ENCODE measurements at places on chromosomes 16 and 17. TPM values are rescaled to one million over a fixed set of nuclear protein-coding genes. Genes with fewer than 3 reads are reported as not detected.

Gene TEKT5
- total RNA-seq, result not detected

Gene ABCC11
- total RNA-seq, result not detected

Gene ZNF23
- total RNA-seq, result 8.9 TPM

Gene SLC4A1
- not detected for total RNA-seq

Gene IGFBP4
- total RNA-seq, result 37.4 TPM

Gene RPRML
- total RNA-seq, result 1.3 TPM

Gene STH
- not detected for total RNA-seq

Gene NDEL1
- 71.1 TPM for total RNA-seq

Gene ACAP1
- not detected for total RNA-seq

Gene KRT28
- not detected for total RNA-seq

Gene CENPX
- total RNA-seq, result 50.0 TPM

Gene NSF
- 77.4 TPM for total RNA-seq

Gene CCNF
- 3.1 TPM for total RNA-seq

Gene KRTAP4-4
- not detected for total RNA-seq

Gene KRT39
- not detected for total RNA-seq

Gene WNT9B
- total RNA-seq, result not detected

Gene PRR29
- 0.26 TPM for total RNA-seq

Gene CCL4L2
- total RNA-seq, result not detected

Gene C1QTNF8
- not detected for total RNA-seq

Gene MOSMO
- 13.4 TPM for total RNA-seq

Gene SLC12A3
- total RNA-seq, result not detected

Gene CCDC144A
- total RNA-seq, result 9.1 TPM

Gene WWP2
- 19.2 TPM for total RNA-seq

Gene BCL7C
- 35.4 TPM for total RNA-seq

Gene C16orf74
- not detected for total RNA-seq

Gene KCTD19
- total RNA-seq, result not detected
